ENCODE measurements at places on chromosomes 12 and 14. TPM values are rescaled to one million over a fixed set of nuclear protein-coding genes. Genes with fewer than 3 reads are reported as not detected.

DNA sequence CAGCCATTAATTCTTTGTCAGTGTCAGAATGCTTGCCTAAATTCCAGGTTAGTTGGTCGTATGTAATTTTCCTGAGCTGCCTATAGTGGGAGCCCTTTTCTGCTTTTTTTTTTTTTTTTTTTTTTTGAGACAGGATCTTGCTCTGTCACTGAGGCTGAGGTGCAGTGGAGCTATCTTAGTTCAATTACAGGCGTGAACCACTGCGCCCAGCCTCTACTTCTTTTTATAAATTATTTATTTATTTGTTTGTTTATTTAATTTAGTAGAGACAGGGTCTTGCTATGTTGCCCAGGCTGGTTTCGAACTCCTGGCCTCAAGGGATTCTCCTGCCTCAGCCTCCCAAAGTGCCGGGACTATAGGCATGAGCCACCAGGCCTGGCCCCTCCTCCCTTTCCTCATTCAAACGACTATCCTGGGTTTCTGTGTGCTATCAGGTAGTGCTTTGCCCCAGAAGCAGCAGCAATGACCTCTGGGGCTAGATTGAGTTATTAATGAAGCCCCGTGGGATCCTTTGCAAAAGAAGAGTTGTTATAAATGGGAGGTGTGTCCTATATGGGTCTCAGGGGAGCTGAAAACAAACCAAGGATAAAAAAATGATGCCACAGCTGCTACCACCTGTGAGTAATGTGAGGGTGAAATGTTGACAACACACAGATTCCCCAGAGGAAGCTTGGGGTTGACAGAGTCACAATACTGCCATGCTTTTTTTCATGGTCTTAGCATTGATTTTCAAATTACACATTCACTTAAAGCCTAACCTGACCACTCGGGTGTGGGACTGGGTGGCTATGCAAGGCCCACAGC lies 34.6 kb upstream of the NFKBIA start:
- DNase-seq = no peak

- DNase-seq = no peak
These were observed 66.8 kb upstream of the GPR68 start for GRCh38 chr14:91311284-91311662.

- no peak for DNase-seq
These were observed 65.3 kb upstream of the TMEM233 start for GRCh38 chr12:119528241-119528640.

GRCh38 chr12:3172124-3173007 lies 95.2 kb downstream of the TSPAN9 start:
- DNase-seq = no peak

DNA sequence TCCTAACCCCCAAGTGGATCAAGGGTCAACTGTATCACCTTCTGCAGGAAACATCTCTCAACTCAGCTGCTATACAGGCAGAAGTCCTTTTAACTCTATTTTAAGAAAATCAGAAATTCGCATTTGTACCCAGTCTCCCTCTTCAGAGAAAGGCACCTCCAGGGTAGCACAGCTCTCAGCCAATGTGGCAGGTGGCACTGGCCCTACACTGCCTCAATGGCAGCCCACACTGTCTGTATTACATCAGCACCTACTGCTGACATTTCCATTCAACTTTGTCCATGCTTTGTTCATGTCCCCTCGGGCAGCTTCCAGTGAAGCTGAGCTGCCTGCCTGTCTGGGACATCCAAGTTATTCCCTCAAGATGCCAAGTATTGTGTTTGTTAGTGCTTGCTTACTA lies 8.8 kb downstream of the SPTSSA start:
- no peak for DNase-seq

DNA sequence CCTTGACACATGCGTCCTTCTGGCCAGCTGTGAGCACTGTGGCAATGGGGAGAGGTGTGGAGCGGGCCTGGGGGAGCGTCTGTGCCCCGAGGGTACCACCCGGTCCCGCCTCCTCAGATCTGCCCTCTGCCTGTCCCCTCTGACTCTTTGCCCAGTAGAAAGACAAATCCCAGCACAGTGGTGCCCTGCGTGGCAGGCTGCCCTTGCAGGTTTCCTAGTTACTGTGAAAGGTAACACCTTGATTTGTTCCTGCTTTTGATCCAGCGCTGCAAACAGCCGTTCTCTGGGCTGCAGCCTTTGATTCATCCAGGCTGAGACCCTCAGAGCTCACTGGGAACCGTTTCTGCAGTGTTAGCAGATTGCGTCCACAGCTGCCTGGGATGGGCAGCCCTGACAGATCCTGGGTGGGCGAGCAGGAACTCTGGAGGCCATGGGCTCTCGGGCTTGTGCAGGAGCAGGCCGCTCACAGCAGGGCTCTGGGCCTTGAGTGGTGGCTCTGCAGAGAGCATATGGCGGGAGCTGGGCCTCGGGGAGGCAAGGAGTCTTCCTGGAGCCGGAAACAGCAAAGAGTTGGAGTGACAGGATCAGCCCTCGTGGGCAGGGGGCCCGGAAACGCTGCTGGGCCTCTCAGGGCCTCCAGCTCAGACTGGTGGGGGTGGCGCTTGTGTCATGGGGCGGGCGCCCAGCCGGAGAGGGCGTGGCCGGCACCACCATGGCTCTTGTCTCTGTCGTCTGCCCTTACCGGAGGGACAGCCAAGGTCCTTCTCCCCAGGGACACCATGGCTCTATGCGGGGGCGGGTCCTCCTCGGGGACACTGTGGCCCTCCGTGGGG lies 16.6 kb downstream of the FBRSL1 start:
- peak; percentile 80 for DNase-seq

DNA sequence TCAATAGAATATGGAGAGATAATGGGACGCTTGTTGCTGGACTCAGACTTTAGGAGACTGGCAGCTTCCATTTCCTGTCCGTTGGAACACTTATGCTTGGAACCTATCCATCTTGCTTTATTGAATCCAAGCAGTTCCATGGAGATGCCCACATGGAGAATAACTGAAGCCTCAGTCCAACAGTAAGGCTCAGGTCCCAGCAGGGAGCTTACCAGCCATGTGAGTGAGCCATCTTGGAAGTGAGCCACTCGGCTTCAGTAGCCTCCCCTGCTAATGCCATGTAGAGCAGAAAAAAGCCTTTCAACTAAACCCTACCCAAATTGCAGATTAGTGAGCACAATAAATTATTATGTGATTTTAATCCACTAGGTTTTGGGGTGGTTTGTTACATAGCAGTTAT lies 538.8 kb upstream of the STXBP6 start:
- no peak for DNase-seq

- DNase-seq = peak; percentile 41
These were observed 357.5 kb downstream of the FSCB start for GRCh38 chr14:44149597-44149996.

GRCh38 chr12:49692851-49693250 lies 14.4 kb downstream of the FMNL3 start:
- no peak for DNase-seq

- DNase-seq = no peak
These were observed 322.2 kb downstream of the TMEM121 start for GRCh38 chr14:105848570-105848969.

DNA sequence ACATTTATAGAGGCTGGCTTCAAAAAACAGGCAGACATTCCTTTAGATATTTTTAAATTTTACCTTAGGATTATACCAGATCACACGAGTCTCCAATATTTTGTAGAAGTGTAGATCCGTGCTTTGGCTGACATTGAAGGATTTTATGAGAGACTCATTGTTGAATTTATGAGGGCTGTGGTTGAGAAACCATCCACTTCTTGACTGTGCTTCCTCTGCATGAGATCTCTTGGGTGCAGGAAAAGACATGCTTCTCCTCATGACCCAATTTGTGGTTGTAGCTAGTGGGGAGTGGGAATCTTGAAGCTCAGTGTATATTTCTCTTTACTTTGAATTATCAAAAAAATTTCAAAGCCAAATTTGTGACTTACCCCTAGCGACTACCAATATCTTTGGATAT lies 36.7 kb upstream of the NKX2-8 start:
- DNase-seq = peak; percentile 85

- DNase-seq = no peak
These were observed 34.1 kb upstream of the C12orf75 start for GRCh38 chr12:105296116-105297089.

DNA sequence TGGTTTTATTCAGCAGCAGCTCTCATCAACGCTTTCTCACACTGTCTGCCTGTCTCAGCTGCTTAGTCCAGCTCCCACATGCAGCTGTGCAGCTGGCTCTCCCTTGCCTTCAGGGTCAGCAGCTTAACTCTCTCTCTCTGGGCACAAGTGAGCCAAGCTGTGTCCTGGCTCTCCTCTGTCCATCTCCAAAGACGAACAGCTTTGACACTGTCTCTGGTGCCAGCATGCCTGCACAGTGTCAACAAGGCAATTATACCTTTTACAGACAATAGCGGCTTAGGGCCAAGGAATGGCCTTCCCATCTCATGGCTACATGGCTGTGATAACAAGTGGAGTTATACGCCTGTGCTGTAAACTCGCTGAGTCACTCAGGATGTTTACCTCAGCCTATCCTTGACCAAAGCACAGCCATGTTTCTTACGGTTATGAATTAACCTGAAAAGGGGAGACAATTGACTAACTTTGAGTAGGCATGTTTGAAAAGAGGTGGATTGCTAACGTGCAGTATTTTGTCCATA lies 38.4 kb upstream of the MANSC4 start:
- DNase-seq = no peak

DNA sequence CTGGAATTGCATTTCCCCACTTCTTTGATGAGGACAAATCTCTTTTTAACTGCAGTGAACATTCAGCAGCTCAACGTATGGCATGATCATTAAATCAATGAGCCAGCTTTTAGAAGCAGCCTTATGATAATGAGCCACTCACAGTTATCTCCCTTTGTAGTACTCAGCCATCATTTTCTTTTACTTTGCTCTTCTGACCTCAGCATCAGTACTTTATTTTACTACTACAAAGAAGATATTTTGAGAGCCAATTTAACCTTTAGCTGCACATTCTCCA lies 250.0 kb upstream of the CLEC14A start:
- no peak for DNase-seq

- DNase-seq = peak; percentile 96
These were observed 54.6 kb downstream of the NUAK1 start for GRCh38 chr12:106084014-106084671.

DNA sequence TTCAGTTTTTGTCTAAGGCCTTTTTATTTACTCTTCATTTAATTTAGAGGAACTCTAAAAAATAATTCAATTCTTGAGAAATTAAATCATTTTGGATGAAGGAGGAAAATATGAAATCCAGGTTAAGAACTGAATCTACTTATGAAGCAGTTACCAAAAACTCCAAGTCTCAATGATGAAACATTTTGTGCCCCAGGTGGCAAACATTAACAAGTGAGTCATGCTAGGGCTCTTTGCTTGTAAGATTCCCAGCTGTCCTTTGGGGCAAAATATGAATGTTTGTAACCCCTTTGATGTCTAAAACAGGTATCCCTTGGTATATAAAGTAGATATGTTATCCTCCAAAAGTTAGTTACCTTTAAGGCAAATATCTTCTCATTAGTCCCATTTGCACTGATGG lies 202.4 kb downstream of the NEDD1 start:
- DNase-seq = no peak

DNA sequence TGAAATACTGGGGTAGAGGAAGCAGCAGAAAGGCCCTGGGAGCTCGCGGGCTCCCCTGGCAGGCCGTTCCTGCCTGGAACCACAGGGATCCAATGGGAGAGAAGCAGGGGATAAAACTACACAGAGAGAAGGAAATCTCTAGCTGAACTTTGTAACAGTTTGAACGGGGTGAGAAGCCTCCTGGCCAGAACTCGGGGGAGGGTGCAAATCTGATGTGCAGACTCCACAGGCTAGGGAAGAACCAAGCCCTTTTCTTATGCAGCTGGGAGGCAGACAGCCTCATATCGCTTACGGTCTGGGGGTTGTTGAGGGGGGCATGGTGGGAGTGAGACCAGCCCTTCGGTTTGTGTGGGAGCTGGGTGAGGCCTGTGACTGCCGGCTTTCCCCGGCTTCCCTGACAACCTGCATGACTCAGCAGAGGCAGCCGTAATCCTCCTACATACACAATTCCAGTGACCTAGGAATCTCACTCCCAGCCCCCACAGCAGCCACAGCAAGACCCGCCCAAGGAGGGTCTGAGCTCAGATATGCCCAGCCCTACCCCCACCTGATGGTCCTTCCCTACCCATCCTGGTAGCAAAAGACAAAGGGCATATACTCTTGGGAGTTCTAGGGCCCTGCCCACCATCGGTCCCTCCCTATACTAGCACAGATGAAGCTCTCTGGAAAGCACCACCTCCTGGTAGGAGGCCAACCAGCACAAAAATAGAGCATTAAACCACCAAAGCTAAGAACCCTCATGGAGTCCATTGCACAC lies 143.0 kb downstream of the TMTC1 start:
- peak; percentile 76 for DNase-seq

GRCh38 chr12:122356192-122356635 lies 66.3 kb downstream of the CLIP1 start:
- peak; percentile 36 for DNase-seq

The NRIP2 gene
- not detected for total RNA-seq

The CLEC4D gene
- total RNA-seq = not detected

The TDRD9 gene
- total RNA-seq = not detected

The FAM186B gene
- total RNA-seq = 0.30 TPM

The RPL10L gene
- 6.9 TPM for total RNA-seq

The KRT83 gene
- not detected for total RNA-seq

The ENO2 gene
- total RNA-seq = 13.4 TPM

The LRFN5 gene
- 2.8 TPM for total RNA-seq

The SMOC1 gene
- total RNA-seq = 5.9 TPM

The ITGA7 gene
- 2.4 TPM for total RNA-seq

The DEGS2 gene
- not detected for total RNA-seq

The MIA2 gene
- 19.1 TPM for total RNA-seq

The TEX52 gene
- total RNA-seq = not detected

The PLCZ1 gene
- not detected for total RNA-seq

The INSM2 gene
- not detected for total RNA-seq

Measured in Daoy (cell line).